ENCODE measurements at places on chromosomes 3 and 15. TPM values are rescaled to one million over a fixed set of nuclear protein-coding genes. Genes with fewer than 3 reads are reported as not detected.

GRCh38 chr3:118181274-118181673, 853.4 kb downstream of the IGSF11 start:
- no peak for DNase-seq

DNA sequence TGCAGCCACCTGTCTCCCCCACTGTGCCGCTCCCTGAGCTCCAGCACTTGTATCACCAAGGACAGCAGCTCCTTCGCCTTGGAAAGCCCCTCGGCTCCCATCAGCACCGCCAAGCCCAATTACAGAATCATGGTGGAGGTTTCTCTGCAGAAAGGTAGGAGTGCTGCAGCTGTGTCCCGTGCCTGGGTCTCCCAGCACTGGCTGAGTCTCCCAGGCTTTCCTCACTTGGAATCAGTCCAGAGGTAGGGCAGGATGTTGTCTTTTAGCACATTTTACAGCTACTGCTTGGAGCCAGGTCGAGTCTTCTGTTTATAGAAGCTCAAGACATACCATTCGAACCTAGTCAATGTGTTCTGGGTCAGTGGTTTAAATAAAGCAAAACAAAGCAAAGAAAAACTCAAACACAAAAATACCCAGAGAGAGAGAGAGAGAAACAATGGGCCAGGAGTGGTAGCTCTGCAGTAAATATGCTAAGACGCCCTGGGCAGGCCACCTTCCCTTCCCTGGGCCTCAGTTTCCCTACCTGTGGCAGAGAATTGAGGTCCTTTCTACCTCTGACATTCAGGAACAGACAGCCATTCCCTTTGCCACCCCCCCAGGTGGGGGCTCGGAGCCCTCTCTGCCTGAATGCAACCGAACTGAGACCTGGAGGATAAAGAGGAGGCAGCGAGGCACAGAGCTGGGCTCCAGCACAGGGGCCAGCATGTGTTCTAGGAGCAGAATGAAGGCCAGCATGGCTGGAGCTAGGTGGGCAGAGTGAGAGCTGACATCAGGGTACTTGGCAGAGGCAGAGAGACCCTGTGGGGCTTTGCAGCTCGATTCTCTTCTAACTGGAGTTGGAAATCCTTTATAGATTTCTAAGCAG, 44.1 kb downstream of the STARD5 start:
- DNase-seq, result no peak

DNA sequence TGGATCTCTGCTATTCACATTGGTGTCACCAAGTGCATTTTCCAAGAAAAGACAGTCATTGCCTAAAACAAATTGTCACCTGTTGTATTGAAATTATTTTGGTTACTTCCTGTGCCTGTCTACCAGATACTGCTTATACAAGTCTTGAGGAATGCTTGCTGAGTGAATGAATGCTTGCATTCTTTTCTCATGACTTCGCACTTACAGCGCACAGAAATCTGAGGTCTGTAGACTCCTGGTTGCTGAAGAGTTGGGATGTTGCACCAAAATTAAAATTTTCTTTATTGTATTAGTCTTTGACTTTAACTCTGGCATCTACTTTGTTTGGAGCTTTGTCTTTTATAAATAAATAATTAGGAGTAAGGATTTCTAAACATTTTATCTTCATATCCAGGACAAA, 28.4 kb downstream of the SH3GL3 start:
- DNase-seq, result no peak

LRRC31 gene
- not detected for polyA plus RNA-seq

CP gene
- not detected for polyA plus RNA-seq
